ENCODE measurements at places on chromosomes 1 and 21.
A peak's percentile ranks its signal among the peaks of the same experiment; 100 is the strongest.

DNA sequence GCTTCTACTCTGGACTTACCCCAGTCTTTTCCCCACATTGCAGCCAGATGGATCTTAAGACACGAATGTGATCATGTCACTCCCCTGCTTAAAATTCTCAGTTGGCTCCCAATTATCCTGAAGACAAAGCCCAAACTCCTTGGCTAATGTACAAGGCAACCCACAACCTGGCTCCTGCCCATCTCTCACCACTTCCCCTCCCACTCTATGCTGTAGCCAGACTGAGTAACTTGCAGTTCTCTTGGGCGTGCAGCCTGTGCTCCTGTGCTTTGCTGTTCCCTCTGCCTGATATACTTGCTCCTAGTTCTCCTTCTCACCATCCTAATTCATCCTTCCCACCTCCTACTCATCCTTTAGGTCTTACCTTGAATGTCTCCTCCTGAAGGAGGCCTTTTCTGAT is 56.2 kb downstream of the LGR6 start:
- no peak for DNase-seq

GRCh38 chr1:39833121-39833520 is 44.5 kb upstream of the BMP8B start:
- no peak for DNase-seq

- DNase-seq = peak; percentile 12
Observed at GRCh38 chr1:111570781-111571181, 48.8 kb upstream of the RAP1A start.

- no peak for DNase-seq
Observed at GRCh38 chr1:1179983-1180861, 6.5 kb downstream of the TTLL10 start.

GRCh38 chr1:202192770-202193613 is 607 bp upstream of the LGR6 start:
- peak; percentile 29 for DNase-seq

GRCh38 chr21:15742052-15742670 is 12.4 kb downstream of the USP25 start:
- DNase-seq = no peak

DNA sequence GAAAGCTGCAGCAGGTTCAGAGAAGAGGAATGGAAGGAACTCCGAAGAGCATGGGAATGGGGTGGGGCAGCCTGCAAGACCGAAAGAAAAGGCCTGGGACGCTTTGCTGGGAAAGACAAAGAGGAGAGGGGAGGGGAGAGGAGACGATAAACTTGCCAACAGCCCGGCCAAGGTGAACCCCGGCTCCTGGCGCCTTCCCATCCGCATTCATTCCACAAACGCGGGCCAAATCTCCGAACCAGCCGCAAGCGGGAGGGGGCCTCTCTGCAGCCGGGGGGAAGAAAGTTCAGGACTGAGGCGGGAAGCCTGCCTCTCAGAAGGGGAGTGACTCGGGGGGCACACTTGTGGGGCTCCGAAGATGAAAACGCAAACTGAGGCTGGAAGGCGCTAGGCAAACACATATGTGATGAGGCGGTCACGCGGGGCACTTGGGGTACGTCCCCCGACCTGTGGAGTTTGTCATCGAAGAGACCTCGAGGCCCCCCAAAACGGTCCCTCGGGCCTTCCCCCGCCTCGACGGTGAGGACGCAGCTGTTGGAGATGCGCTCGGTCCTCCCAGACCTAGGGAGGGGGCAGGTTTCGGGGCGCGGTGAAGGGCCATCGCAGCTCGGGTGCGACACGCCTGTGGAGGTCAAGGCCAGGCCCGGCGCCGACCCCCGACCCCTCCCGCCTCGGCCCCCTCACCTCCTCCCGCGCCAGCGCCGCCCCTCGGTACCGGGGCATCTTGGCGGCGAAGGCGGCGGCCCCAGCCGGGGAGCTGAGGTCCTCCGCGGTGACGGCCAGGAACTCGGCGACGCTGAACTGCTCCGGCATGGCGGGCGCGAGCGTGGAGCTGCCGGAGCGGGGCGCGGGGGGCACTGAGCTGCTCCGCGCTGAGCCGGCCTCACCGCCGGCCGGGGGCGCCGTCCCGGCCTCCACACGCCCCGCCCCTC is at the start of gene ASAP3:
Gene ASAP3, minus strand, starts transcription at position 859 of the 932 bp plus-strand sequence. Its CDS starts 46 bp downstream, at position 813.
- DNase-seq = no peak

- no peak for DNase-seq
Observed at GRCh38 chr1:26096471-26096870, 15.2 kb upstream of the PDIK1L start.

- DNase-seq = peak; percentile 27
Observed at GRCh38 chr1:236143104-236143948, 987 bp downstream of the GPR137B start.

DNA sequence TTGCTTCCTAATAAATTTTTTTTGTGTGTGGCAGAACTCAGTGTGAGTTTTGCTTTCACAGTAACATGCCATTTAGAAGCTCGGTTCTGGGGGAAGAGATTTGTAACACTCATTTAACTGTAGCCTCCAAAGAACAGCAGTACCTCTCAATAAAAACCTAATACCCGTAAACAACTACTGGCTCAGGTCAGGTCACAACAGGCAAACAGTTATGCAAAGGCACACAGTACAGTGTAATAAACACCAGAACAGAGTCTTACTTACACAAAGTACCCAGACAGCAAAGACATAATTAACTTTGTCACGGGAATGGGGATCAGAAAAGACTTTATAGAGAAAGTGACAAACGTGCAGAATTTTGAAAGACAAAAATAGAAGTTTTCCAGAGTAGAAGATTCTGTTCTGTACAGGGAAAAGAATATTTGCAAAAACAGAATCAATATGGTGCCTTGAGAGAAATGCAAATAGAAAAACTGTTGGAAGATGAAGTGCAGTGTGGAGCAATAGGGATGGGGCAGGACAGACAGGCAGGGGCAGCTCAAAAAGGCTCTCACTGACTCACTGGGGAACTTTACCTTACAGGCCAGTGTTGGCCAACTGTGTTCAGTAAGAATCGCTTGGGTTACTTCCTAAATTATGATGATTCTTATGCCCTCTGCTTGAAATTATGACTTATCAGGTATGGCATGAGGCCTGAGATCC is 38.8 kb downstream of the EGLN1 start:
- DNase-seq = no peak

DNA sequence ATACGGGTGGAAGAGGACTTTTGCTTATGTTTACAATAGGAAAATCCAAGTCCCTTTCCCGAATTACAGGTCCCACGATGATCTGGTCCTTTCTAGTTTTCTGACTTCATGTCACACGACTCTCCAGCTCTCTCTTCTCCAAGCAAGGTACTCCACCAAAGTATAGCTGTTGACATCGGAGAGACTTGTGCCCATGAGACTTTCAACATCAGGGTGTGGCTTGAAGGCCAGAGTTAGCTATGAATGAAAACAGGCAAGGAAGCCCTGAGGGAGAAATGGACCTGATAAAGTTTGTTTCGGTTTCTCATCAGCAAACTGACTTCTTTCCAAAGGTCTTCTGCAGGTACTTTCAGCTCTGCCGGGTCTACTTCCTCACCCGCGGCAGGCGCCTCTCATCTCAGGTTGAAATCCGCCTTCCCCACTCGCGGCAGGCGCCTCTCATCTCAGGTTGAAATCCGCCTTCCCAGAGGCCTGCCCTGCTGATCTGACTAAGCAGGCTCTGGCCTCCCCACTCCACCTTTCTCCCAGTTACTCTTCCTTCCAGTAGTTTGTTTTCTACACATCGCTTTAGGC is 2.1 kb upstream of the PER3 start:
- no peak for DNase-seq

DNA sequence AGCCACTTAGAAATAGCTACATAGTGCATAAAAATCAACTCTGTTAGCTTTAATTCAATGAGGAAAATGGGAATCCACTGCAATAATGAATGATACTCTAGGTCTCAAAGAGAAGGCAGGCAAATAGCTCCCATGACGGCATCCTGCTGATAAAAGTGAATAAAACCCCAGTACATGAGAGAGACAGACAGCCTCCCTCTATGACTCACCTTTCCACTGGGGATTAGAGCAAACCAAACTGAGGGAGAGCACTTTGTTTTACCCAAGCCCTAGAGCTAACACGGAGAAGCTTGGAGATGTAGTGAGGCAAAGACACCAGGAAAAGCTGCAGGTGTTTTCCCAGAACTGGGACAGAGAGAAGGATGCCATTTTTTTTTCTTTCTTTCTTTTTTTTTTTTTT is 621.9 kb downstream of the LRRIQ3 start:
- no peak for DNase-seq

GRCh38 chr1:147334292-147334691 is 91.8 kb downstream of the CHD1L start:
- no peak for DNase-seq
